ENCODE measurements at places on chromosomes 3 and 15.

DNA sequence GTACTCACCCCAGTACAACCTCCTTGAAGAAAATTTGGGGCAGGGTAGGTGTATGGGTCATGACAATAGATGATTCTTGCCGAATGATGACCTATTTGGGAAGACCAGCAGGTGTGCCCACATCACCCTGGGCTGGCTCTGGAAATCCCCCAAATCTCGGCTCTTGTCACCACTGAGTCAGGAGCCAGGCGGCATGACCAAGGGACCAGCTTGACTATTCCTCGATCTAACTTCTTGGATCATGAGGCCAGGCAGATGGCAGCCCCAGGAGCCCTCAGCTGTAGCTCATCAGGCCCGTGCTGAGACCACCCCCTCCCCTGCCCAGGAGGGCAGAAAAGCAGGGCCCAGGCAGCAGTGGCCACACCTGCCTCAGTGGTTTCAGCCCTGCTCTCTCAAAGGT, 9.2 kb upstream of the MUC4 start:
- no peak for DNase-seq

DNA sequence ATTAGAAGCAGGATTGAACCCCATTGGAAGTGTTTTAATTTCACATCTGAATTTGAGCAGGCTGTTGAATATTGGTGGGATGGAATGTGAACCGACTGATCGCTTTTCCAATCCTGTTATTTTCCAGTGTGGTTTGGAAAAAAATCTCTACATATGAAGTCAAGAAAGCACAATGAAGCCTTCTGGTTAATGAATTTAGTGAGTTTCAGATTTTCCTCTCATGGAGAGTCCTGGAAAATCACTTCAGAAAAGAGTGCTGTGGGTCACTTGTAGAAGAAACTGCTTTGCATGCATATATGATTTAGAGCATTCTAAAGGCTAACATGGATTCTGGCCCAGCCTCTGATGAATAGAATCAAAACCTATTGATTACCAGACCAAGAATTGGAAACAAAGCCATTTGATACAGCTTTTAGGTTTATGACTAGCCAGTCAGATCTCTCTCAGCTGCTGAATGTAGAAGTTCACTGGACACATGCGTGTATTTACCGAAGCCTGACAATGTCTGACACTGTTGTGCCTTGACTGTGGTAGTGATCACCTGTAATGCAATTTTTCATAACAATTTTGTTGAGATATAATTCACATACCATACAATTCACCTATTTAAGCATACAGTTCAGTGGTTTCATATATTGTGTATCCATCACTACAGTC, 121.9 kb downstream of the FNDC3B start:
- DNase-seq: no peak

DNA sequence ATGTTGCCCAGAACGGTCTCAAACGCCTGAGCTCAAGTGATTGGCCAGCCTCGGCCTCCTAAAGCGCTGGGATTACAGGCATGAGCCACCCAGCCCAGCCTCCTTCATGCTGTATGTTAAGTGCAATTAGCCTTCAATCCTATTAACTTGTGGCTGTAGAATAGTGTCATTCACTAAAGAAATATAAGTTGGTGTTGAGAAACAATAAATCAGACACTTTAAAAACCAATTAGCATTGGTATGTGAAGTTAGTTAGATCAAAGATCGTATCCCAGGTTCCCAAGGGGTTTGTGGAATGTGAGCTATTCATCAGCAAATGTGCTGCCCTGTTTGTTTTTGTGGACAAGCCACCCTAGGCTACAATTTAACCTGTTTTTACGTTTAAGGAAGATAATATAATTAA, 11.0 kb upstream of the PIK3CB start:
- no peak for DNase-seq

- no peak for DNase-seq
These were observed 9.8 kb upstream of the RPP14 start for GRCh38 chr3:58296269-58296668.

GRCh38 chr15:36632226-36632625, 52.8 kb downstream of the CDIN1 start:
- DNase-seq: no peak

GRCh38 chr3:46930166-46930944, 46.2 kb downstream of the CCDC12 start:
- DNase-seq: no peak

DNA sequence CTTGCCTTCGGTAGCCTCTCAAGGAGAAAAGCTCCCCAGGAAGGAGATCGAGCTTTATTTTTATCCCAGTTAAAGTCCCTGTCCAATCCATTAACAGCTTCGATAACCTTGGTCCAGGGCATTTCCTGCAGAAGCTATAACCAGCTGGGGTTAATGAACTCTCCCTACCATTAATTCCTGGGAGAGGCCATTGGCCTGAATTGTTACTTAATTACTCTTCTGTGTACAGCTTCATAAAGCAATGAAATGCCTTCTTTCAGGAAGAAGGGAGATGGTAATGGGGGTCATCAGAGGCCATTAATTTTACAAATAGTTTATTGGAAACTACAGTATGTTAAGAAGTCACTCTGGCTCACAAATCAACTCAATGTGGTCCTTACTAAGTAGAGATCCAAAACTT, 1.9 kb upstream of the TMCO5A start:
- DNase-seq: no peak

DNA sequence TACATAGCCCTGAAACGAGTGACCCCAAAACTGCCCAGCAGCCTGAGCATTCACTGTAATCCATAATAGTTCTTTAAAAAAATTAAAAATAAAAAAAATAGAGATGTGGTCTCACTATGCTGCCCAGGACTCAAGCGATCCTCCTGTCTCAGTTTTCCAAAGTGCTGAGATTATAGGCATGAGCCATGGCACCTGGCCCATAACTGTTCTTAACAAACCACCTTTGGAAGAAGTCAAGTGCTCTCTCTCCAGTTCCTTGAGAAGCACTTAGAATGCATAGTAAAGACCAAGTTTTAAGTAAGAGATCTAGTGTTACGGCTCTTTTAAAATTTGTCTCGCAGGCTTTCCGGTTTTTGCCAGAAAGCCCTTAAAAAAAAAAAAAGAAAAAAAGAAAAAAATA, 8.2 kb downstream of the CDC25A start:
- DNase-seq: no peak

DNA sequence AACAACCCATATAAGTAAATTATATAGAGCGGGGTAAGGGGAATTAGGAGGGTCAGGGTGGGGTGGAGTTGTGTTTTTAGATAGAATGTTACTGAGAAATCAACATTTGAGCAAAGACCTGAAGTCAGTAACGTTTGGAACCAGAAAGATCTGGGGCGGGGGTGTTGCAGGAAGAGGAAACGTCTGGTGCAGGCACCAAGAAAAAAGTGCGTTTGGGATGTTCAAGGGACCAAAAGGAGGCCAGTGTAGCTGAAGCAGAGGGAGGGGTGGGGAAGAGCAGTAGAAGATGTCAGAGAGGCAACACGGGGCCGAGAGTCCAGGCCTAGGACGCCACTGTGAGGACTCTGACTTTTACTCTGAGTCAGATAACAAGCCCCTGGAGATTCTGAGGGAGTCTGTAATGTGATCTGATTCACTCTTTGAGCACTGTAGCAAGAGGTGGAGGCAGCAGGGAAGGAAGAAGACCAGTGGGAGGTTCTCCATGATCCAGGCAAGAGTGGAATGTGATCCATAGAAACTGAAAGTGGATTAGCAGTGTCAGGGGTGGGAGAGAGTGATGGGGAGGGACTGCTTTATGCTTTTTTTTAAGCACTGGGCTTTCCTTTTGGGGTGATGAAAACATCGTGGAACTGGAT, 179.3 kb upstream of the CHRM5 start:
- DNase-seq: no peak

Data from NCI-H146 (cell line).